ENCODE measurements at places on chromosomes 13 and 19.

DNA sequence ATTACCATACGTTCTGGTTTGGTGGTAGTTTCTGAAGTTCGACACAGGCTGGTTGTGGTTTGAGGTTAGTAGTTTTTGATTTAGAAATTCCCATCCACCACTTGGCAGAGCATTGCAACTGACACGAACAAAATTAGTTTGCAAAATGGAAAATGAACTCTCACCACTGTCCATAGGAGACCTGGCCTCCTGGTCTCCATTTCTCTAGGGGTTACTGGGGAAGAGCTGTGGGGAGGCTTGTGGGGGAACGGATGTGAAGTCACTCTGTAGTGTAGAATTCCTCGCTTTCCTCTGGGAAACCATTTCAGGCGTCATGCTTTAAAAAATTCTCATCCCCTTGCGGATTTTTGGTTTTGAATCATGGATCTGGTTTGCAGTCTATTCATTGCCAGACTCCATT, 321.5 kb upstream of the MAB21L1 start:
- DNase-seq, result no peak

DNA sequence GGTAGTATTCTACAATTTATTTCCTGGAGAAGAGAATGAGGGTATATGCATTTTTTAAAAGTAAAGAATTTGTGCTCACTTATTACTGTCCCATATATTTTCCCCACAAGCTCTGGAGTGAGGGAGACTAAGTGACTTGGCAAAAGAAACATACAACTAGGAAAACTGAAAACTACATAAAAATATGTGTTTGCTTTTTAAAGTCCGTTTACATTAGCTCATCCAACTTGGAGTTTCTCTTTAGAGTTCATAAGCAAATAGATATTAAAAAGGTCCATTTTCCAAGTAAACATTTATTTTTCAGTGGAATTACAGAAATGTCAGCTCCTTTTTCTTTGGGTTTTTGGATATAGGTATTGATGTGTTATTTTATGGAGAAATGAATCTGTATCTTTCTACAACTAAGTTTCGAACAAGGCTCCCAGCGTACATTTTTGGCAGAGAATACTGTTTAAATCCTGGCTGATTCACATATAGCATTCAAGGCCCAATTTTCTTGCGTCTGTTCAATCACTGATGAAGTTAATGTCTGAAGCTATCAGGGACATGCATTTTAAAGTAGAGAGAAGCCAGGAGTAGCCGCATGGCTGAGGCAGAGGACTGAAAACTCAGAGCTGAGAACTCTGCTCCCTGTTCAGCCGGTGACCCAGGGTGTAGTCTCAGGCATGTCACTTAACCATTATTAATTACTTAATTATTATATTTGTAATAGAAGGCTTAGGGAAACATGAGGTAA, 729.4 kb downstream of the EFNB2 start:
- no peak for DNase-seq

- DNase-seq, result no peak
Observed at GRCh38 chr19:45423033-45423588, 606 bp downstream of the ERCC1 start.

DNA sequence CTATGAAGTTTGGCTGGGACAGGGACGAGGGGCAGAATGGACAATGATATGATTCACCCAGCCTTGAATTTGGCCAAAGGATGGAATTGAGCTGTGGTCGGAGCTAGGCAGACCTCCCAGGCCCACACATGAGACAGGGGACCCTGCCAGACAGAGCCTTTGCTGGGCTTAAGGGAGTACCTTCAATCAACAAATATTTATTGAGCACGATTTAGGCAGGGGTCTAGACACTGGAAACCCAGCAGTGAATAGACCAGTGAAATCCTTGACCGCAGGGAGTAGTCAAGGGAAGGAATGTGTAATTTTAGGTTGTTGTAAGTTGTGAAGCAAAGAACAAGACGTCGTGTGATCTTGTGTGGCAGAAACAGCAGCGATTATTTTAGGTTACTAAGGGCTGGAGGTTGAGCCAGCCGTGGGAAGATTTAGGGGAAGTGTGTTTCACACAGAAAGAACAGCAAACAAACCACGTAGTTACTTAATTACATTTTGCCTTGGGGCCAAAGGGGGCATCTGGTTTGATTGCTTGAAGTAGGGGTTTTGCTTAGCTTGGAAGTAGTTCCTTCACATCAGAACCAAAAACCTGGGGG, 16.9 kb upstream of the AP1M2 start:
- DNase-seq, result no peak

DNA sequence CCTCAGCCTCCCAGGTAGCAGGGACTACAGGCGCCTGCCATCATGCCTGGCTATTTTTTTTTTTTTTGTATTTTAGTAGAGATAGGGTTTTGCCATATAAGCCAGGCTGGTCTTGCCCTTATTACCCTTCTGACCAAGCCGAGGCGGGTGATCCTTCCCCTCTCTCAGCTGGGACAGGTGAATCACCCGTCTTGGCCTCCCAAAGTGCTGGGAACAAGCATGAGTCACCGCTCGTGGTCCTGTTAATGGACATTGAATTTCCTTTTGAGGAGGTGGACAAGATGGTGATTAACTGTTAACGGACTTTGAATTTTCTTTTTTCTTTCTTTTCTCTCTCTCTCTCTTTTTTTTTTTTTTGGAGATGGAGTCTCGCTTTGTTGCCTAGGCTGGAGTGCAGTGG, 10.6 kb downstream of the CD70 start:
- peak; percentile 84 for DNase-seq

DNA sequence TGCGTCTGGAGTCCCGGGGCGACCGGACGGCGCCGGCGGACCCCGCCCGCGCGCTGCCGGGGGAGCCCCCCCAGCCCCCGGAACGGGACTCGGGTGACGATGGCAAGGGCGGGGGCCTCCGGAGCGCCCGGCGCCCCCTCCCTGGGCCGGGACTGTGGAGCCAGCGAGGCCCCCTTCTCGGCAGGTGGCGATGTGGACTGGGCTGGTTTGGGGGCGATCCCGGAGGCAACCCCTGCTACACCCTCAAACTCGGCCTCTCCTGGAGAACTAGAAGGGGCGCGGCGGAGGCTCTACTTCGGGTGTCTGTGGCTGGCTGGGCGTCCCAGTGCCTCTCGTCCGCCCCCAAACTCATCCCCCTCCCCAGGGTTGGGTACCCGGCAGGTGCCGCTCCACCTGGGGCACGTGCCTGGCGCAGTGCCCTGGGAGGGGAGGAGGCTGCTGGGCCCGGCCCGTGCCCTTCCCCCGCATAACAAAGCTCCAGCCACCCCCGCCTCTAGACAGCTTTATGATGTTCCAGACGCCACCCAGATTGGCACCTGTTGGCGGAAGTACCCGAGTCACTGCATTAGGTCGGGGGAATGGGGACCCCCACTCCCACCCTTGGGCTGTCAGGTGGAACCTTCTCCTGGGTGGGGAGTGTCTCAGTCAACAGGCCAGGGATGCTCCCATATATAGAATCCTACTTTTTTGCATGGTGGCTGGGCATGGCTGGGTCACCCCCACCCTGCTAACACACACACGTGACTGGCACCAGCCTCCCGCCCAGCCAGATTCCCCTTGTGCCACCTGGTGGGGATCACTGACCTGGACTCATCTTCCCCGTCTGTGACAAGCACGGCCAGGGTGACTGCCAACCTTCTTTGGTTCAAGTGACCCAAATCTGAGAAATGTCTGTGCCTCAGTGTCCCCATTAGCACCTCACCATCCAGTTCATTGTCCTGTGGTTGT, 722 bp downstream of the PKN1 start:
- DNase-seq, result no peak

DNA sequence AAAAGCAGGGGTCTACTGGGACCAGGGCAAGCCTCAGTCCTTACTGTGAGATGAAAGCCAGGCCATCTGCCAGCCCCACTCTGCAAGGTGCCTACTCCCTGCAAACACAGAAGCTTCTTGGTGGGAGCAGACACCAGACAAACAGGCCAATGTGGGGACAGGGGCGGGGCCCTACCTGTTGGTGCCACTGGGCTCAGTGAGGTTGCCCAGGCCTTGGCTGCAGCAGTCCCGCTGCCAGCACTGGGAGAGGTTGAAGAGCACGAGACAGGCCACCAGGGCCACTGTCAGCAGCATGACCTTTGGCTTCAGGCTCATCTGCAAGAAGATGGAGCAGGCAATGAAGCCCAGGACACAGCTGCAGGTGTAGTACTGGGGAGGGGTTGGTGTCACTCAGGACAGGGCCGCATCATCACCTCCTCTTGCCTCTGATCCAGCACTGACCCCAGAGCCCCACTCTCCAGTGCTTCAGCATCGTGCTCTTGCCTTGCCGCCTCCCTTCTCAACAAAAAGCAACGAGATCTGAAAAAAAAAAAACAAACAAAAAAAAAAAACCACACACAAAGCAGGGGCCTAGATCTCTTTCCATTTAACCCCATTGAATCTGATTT, 72.6 kb downstream of the NBEA start:
- no peak for DNase-seq

DNA sequence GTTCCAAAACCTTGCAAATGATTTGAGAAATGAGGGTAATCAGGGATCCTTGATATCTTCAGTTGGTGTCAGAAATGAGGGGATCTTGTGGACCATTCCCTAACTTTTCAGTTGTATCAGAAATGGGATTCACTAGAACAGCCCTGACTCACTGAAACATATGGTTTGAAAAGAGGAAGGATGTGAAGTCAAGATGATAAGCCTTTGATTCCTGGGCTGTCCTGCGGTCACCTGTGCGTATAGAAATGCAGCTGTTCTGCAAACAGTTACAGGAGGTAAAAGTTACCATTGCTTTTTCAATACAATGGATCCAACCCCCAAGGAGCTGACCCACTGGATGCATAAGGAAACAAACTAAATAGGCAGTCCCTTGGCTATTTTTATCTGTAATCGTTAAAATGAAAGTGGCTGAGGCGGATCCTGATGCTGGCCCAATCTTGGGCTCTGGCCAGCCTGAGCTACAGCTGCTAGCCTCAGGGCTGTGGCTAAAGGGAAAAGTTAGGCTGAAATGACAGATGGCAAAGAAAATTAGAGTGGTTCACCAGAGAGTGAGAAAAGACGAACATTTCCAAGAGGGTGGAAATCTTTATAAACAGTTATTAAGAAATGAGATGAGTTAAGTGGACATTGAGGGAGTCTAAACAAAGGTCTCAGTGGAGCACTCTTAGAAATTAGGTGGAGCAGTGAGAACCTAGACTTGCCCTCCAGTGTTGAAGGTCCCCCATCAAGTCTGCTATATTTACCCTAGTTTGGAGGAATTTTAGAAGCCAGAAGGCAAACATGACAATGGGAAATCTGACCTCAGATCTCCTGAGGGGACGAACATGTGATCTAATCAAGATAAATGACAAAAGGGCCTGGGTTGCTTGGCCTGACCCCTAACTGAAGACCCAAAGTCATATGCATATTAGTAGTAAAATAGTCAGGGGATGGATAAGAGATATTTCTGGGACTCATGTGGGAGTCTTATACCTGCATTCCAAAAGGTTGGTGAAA, 7.6 kb downstream of the SIGLECL1 start:
- no peak for DNase-seq

GRCh38 chr13:50845211-50845610, 1.7 kb upstream of the DLEU7 start:
- no peak for DNase-seq

DNA sequence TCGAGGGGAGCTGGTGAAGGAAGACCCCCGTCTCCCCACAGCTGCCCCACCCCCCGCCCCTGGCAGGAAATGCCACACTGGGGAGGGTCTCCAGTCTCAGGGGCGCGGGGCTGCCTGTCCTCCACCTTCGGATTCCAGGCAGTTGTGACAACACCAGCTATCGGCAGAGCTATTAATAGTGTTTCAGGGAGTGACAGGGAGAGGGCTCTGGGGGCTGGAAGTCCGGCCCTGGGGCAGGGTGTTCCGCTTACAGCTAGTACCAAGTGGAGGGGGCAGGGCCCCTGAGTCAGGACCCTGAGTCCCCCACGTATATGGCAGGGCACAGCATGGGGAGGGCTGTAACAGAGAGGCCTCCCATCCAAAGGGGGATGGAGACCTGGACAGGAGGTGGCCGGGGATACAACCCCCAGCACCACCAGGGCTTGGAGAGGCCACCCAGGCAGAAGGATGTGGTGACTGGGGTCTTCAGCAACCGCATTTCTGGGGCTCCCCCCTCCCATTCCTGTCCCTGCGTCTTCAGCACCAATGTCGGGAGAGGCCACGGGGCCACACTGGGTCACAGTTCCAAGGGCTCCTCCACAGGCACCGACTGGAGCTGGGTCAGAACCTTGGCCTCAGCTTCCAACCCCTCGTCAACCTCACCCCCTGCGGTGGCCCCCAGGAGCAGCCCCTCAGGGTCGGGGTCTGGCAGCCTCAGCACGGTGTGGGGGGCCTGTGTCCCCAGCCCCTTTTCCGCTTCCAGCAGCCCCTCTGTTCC, 3.9 kb downstream of the SIX5 start:
- no peak for DNase-seq

DNA sequence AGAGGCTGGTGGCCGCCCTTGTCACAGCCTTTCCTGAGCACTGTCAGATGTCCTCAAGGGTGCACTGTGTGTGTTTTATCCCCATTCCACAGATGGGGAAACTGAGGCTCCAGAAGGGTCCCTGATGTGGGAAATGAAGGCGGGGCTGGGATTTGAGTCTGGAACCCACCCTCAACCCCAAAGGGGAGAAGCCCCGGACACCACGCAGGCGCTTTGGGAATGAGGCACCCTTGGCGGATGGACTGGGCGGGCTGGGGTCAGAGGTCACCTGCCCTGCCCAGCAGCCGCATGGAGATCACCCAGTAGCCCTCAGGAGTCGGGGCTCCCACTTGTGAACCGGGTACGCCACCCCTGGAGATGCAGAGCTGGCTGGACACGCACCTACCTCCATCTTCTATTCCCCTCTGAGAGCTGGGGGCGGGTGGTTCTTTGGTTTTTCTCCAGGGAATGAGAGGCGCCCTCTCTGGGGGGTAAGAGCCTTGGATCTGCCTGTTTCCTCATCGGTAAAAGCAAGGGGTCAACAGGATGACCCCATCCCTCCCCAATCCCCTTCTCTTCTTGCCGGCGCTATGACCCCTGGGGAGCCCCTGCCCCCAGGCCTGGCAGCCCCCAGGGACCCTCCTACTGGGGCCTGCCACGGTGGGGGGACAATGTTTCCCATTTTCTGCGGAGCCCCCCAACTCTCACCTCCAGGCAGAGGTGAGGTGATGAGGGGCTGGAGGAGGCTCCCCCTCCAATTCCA, 8.3 kb upstream of the ONECUT3 start:
- no peak for DNase-seq

DNA sequence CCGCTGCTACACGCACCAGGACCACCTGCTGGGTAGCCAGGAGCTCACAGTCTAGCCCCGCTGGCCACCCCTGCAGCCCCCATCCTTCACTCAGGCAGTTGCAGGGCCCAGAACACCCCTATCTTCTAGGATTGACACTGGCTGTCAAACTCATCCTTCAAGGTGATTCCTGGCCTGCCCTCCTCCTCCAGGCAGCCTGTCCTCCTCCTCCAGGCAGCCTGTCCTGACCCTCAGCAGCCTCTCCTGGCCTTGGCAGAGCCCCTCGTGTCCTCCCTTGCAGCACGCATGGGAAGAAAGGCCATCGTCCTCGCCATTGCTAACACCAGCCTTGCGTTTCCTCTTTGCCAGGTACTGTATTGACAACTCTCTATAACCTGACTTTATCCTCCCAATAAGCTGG, 3.8 kb upstream of the EPS8L1 start:
- no peak for DNase-seq

All from Panc1 (cell line).